ENCODE measurements at places on chromosomes 3 and 15.

- no peak for DNase-seq
Observed at GRCh38 chr3:102025606-102026270, 176.4 kb downstream of the NFKBIZ start.

DNA sequence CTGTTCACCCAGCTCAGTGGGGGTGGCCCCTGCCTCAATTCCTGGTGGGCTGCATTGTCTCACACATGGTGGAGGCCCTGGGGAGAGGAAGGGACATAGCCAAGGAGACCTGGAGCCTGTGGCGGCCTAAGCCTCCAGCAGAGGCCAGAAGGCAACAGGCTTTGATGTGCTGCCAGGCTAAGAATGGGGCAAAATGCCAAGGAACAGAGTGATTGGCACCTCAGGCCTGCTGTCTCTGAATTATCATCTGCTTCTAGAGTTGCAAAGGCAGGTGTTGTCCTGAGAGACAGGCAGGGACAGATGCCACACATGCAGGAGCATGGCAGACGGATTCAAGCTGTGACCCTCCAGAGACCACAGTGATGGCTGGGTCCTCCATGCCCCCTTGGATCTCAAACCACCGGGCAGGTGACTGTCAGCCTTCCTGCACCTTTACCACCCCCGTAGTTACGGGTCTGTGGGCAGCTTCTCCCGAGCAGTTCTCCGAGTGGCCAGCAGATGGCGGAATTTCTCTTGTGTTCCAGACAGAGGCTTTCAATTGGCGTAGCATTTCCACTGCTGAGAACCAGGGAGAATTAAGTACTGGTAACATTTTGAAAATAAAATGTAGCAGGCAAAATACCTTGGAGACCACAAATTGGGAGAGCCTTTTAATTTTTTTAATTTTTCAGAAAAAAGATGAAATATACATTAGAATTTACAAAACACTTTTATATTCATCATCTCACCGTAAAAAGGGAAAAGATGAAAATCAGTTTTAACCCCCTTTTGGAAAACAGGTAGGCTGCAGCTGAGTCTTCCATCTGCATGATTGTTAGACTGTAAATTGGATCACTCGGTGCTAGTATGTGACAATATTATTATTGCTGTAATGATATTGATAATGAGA lies 525.5 kb upstream of the CFAP20DC start:
- peak; percentile 45 for DNase-seq

GRCh38 chr3:25665315-25666280 lies 891 bp upstream of the TOP2B start:
- peak; percentile 17 for DNase-seq

- DNase-seq, result no peak
Observed at GRCh38 chr3:32460031-32460749, 42.5 kb downstream of the CMTM6 start.

- no peak for DNase-seq
Observed at GRCh38 chr15:31332681-31333071, 6.0 kb downstream of the KLF13 start.

GRCh38 chr15:66069751-66070150 lies 183.8 kb downstream of the MEGF11 start:
- DNase-seq, result no peak

- DNase-seq, result no peak
Observed at GRCh38 chr3:8503871-8504610, 2.4 kb downstream of the LMCD1 start.

- DNase-seq, result no peak
Observed at GRCh38 chr3:14317057-14317553, 85.3 kb upstream of the SLC6A6 start.

GRCh38 chr15:43529141-43529540 lies 11.7 kb downstream of the MAP1A start:
- DNase-seq, result no peak

GRCh38 chr3:114775395-114775794 lies 371.7 kb downstream of the ZBTB20 start:
- DNase-seq, result no peak

DNA sequence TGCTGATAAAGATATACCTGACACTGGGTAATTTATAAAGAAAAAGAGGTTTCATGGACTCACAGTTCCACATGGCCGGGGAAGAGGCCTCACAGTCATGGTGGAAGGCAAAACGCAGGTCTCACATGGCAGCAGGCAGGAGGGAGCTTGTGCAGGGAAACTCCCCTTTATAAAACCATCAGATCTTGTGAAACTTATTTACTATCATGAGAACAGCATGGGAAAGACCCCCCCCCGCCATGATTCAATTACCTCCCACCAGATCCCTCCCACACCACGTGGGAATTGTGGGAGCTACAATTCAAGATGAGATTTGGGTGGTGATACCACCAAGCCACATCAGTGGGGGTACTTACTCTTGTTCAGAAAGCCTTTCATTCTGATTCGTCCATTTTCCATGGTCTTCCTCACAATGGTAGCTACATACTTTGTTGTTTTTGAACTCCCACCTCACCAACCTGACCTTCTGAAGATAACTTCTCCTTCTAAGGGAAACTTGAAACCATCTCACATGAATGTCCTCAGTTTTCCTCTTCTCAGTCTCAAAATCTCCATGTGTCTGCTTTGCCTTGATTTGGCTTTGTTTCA lies 275.6 kb upstream of the PROK2 start:
- no peak for DNase-seq

DNA sequence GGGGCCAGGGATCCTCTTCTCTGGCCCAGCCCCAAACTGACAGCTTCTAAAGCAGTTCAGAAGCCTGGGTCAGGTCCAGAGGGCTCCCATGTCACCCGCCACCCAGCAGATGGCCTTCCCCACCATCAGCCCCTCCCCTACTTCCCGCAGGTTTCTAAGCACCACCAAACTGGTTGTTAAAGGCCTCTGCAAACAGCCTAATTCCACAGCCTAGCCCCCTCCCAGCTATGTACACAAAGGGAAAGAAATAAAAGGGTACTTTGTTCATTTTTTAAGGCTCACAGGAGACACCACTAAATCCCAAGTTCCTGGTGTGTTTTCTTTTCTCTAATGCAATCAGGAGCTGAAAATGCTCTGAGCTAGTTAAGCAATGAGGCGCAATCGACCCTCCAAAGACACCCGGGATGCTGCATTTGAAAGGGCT lies 30.6 kb downstream of the PLCH1 start:
- no peak for DNase-seq

DNA sequence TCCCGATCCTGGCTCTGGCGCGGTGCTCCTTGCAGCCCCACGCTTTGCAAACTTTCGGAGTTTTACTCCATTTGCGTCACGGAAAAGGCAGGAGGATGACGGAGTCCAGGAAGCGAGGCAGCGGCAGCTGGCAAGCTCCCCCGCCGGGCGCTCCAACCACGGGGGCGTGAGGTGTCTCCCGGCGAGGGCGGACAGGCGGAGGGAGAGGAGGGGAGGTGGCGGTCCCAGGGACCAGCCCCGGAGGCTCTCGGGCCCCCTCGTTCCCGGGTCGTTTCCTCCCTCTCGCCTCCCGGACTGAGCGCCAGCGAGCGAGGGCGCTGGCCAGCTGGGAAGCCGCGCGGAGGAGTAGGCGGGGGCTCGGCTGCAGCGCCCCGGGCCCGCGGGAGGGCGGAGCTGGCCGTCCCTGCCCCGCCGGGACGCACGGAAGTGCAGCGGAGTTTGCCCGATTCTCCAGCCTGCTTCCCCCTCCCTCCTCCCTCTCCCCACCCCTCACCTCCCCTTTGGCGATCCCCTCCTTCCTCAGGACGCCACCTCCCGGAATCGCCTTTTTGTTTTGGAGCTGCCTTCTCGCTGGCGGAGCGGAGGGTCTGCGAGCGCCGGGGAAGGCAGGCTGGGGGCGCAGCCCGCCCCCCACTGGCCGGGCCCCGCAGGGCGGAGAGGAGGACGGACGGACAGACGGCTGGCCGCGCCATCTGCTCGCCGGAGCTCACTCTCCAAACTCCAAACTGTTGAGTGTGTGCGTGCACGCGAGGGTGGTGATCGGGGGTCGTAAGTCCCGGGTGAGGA lies at the start of gene SNX33:
TSS of gene SNX33 (plus strand) at position 543 of the 786 bp plus-strand sequence. CDS start 1,191 bp downstream, outside the sequence.
- DNase-seq, result peak; percentile 83

- DNase-seq, result no peak
Observed at GRCh38 chr3:177102553-177102952, 94.7 kb downstream of the TBL1XR1 start.

GRCh38 chr3:158725348-158726011 lies 6.8 kb downstream of the RARRES1 start:
- peak; percentile 99 for DNase-seq
